D341Med (cell line): ENCODE measurements at places on chromosomes 3 and 15.

GRCh38 chr3:57596495-57597126 lies 533 bp downstream of the ARF4 start:
- DNase-seq: peak; percentile 63

GRCh38 chr15:95596496-95596895 lies 734.0 kb upstream of the NR2F2 start:
- no peak for DNase-seq

- DNase-seq: no peak
Measured at GRCh38 chr3:57281715-57282114, 10.8 kb downstream of the ASB14 start.

GRCh38 chr3:155934230-155934629 lies 63.8 kb downstream of the GMPS start:
- no peak for DNase-seq

DNA sequence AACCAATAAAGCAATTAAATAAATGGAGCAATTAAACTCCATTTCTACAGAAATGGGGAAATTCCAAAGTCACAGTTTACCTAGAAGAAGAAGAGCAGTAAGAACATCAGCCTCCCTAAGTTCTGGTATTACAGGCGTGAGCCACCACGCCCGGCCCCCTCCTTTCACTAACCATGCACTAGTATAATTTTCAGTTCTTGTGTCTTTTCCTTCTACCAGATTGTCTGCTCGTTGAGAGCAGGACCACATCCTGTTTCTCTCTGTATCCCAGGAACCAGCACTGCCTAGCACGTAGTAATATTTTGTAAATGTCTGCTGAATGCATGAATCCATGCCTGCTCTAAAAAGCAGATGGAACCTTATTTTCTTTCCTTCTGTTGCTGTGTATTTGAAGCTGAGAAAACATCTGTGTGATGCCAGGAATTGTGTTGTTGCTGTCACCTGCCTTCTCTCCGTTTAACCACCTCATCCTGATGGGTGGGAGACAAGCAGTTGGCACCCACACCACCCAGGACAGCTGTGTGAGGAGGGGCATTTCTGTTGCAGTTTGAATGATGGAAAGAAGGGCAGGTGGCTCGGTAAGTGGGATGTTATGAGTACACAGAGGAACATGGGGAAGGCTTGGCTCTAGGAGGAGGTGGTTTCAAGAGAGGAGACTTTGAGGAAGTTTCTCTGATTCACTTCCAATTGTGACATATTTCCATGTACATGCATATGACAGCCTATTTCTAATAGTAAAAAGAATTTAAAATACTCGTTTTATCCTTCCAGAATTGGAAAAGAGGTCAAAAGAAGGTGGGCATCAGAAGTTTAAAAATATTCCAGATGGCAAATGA lies 30.1 kb downstream of the PXYLP1 start:
- DNase-seq: no peak

DNA sequence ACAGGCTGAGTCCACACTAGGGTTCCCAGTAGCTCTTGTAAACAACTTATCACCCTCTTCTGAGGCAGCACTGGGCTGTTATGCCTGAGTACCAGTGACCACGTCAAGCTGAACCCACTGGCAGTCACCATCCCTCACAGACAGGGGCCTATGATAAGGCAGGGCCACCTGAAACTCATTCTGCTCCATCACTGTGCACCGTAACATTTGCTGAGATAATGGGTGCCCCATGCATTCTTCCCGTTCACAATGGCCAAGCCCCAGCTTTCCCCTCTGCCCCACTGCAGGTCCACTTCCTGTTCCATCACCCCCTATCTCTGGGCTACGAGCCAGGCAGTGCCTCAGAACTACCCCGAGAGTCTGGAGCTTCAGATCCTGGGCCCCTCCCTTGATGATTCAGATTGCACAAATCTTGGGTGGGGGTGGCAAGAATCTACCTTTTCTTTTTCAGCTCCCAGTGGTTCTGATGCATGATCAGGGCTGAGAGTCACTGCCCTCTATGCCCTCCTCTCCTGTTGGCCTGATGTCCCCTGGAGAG lies 158.0 kb downstream of the RAB11A start:
- DNase-seq: no peak

GRCh38 chr15:62509395-62509958 lies 344.4 kb upstream of the C2CD4B start:
- no peak for DNase-seq

- DNase-seq: peak; percentile 90
Measured at GRCh38 chr15:99123713-99124451, 19.0 kb downstream of the SYNM start.

DNA sequence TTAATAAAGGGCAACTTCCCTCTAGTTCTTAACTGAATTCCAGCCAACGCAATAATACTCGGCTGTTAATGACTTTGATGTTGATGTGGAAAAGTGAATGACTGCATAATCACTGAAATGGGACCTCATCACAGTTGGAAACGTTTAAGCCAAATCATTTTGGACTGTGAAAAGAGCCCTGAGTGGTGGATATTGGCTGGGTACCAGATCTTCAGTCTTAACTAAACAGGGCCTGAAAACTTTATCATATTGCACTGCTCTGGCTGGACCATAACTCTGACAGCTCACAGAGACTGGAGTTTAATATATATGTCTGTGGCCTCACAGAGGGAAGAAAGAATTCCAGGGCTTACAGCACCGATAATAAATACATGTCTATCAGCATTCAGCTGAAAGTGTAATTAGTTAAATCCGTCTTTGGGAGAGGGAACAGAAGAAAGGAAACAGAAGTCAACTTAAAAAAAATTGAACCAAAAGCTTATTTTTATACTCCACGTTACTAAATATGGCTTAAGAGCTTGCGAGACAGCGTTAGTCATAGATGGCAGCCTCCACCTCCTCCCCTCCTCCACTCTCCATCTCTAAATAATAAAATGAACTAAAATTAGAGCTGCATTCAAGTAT lies 222.3 kb upstream of the CDIN1 start:
- no peak for DNase-seq

DNA sequence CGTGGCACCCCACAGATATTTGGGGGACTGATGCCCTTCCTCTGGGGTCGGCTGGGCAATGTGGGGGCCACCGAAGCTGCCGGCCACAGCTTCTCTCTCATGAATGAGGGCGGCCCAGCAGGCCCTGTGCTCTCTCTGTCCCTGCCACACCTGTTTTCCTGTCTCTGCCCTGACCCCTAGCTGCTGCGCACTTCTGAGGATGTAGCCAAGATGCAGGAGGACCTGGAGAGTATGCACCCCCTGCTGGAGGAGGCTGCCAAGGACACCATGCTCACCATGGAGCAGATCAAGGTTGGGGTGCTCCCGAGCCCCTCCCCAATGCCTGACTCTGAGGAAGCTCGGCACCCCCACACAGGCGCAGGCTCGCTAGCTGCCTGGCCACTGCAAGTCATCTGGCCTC lies 59.7 kb downstream of the SEMA3G start:
- DNase-seq: peak; percentile 80

DNA sequence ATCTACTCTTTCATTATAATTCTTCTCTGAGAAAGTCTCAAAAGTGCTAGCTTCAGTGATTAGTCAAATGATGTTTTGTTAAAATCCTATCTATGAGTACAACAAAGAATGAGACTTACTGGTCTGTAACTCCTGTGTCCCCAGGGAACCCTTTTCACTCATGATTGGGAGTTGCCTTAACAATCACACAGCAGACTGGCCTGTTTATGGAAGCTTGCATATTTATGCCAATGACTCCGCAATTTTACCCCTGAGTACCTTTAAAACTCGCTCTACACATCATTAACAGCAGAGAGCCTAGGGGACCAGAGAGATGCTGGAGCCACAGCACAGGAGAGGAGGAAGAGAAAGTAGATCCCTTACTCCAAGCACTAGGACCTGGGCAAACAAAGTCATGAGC lies 628.1 kb downstream of the IGSF11 start:
- DNase-seq: no peak

- no peak for DNase-seq
Measured at GRCh38 chr3:184134746-184135148, 411 bp upstream of the EIF2B5 start.

DNA sequence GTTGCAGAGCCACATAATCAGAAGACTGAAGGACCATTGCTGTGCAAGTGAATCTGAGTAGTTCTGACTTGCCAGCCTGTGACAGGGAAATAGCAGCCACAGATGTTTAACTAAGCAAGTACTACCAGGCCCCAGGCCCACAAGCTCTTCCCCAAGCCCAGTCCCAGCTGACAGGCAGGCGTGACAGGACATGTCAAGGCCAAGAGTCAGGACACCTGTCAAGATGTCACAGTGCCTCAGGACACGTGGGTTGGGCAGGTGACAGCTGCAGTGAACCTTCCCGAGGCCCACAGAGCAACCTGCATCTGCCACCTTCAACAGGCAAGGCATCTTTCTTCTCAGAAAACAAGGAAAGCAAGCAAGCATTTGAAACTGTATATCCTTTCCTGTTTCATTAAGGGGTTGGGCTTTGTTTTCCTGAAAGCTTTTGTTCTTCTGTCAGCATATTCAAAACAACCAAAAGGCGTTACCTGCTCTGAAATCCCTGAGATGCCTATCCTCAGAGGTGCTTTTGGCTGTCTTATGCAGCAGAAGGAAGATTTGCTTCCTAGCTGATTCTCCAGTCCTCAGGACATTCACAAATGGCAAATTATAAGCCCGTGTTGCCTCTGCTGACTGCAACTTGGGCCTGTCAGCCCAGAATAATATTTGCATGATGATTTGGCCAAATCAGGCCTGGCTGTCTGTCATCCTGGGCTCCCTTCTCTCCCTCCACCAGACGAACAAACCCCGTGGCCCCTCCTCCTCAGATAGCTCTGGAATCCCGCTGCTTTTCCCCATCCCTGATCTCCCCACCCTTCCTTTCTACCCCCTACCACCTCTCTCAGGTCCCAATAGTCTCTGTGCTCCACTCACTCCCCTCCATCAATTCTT lies 171.8 kb upstream of the WNT5A start:
- no peak for DNase-seq

- DNase-seq: no peak
Measured at GRCh38 chr3:45100981-45101407, 45.2 kb downstream of the CDCP1 start.

- DNase-seq: no peak
Measured at GRCh38 chr15:39657181-39657580, 76.3 kb downstream of the THBS1 start.

- no peak for DNase-seq
Measured at GRCh38 chr15:60511351-60512031, 32.5 kb upstream of the ICE2 start.

DNA sequence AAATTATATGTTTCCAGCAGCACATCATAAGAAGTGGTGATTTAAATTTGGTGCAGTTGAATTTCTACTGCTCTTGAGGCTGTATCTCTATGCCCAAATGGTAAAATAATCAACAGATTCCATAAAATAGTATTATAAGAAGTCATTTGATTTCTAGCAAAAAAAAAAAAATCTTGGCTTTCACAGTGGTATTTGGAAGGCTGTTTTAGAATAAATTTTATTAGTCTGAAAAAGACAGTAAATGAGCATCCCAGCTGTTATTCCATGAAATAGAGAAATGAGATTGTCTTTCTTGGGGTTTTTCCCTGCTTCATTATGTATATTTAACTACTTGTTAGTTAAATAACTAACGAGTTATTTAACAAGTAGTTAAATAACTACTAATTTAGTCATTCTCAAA lies 156.0 kb upstream of the ABI3BP start:
- DNase-seq: no peak

- DNase-seq: no peak
Measured at GRCh38 chr3:172152874-172153273, 113.5 kb downstream of the FNDC3B start.

- no peak for DNase-seq
Measured at GRCh38 chr15:63210151-63211091, 21.0 kb downstream of the RAB8B start.

- DNase-seq: no peak
Measured at GRCh38 chr3:15171096-15171495, 35.0 kb upstream of the CAPN7 start.

DNA sequence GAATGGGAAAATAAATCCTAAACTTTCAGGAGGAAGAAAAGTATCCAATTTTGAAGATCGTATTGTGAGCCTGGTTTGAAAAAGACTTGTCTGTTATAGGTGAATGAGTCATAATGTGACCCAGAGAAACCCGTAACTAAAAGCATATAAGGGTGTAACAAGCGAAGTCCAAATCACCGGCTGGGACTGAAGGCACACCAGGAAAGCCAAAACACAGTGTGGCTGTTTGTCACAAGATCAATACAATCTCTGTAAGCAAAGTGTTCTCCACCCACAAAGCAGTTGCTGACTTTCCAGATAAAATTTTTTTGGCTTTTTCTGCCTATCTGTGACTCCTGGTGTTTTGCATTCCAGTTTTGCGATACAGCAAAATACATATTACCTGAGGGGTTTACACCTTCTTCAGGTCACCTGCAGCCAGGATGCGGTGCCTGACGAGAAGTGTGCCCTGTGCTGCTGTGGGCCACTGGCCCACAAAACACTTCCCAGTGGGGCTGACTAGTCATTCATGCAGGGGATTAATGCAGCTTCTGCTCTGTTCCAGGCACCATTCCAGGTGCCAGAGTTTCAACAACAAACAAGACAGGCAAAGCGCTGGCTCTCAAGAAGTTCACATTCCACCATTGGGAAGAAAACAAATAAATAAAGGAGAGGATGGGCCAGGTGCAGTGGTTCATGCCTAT lies 14.4 kb downstream of the HES1 start:
- DNase-seq: no peak

DNA sequence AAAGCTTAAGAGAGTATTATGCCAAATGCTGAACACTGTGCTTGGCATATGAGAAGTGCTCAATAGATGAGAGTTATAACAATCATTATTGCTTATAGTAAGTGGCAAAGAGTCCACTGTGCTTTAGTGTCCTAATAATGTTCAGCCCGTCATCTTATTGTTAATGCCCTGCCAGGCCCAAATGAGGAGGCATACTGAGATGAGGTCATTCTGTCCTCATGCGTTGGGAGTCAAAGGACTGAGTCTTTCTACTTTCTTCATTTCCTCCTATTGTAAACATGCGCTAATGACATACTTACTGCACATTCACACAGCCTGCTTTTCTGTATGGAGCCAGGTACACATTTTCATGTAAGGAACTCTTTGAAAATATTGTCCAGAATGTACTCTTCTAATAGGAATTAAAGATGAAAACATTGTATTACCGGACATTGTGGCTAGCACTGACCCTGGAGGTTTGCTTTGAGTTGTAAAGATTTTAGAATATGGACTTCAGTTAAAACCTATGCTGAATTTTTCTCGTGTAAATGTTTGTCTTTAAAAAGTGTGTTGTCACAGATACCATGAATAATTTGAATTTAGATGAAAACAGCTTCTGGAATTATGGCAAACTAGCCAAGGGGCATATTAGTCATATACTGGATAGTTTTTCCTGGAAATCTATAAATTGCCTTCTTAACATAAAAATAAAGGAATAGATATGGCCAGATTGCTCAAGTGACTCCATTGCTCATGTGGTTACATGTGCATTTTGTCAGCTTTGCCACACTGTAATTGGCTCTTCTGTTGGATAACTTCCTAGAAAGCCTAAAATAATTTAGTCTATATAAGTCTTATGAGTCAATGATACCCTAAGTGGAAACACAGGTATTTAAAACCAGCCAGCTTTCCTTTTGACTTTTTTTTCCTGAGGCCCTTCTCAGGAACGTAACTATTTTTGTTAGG lies 38.3 kb downstream of the KBTBD12 start:
- no peak for DNase-seq

GRCh38 chr3:127183931-127184869 lies 8.7 kb upstream of the PRR23E start:
- DNase-seq: peak; percentile 10

GRCh38 chr3:122665226-122665786 lies 15.3 kb upstream of the PARP14 start:
- DNase-seq: no peak

GRCh38 chr3:134311693-134312071 lies 61.0 kb upstream of the RYK start:
- DNase-seq: no peak

- DNase-seq: no peak
Measured at GRCh38 chr3:52394751-52395502, 50.0 kb downstream of the SEMA3G start.

GRCh38 chr3:122111974-122112373 lies 56.8 kb downstream of the CD86 start:
- no peak for DNase-seq
